ENCODE measurements at places on chromosomes 6 and 20.

- no peak for DNase-seq
Observed at GRCh38 chr20:32542259-32542615, 42.9 kb downstream of the NOL4L start.

DNA sequence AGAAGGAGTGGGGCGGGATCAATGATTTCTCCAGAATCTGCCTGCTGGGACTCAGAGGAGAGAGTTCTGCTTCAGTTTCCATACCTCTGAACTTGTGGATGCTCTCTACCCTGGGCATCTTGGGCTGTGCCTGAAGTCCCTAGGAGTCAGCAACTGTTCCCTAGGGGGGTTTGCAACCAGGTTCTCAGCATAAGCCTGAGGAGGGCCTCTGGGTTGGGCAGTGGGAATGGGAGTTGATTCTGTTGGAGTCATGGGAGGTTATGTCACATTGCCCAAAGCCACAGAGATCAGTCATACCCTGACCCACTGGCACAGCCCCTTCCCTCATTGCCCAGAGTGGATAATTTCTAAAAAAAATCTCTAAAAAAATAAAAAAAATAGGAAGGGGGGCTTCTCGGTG lies 47.4 kb downstream of the MOCS1 start:
- no peak for DNase-seq

DNA sequence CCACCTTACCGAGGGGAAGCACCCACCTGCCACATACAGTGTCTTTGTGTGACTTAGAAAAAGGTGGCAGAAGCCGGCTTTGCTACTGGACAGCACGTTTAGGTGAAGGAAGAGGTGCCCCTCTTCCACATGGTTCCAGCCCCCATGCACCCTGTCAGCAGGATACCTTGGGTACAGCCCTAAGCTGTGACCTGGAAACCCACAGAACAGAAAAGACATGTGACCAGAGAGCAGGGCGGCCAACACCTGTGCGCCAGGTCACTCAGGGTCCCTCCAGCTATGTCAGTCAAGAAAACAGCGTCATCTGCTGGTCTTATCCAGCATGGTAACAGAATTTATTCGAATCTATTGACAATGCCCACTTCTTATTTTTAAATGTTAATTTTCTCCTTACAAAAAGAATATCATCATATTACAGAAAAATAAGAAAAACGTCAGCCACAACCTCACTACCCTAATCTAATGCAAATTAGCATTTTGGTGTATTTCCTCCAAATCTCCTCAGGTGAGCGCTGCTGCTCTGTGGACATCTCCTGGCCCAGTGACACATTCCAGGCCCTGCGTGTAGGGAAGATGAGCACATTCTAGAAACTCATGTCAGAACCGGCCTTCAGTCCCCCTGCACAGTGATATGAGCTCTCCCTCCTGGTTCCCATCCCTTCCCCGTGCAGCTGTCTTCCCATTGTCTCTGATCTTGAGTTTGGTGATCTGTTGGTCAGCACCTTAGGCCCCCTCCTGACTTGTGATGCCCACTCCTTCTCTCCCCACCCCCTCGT lies 37.2 kb downstream of the GTF2H5 start:
- no peak for DNase-seq

DNA sequence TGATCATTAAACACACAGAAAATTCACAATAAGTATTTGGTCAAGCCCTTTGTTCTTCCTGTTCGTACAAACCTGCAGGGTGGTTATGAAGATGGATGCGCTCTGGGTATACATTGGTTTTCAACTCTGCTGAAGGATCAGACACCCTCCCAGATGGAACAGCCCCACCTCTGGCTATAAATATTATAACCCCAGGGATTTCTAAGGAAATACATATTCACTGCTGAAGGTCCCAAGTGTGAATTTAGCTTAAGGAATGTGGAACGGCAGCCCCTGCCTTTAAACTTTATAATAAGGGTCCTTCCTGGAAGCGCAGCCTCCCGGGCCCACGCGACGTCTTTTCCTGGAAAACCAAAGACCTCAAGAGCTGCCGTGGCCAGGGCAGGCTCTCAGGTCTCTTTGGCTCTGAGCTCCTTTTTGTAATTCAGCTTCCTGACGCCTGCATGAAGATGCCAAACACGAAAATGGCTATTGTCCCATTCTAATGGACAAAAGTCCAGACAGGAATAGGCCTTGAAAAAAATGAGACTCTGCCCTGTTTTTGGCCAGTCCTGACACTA lies 172.4 kb upstream of the SSTR4 start:
- DNase-seq: peak; percentile 42

DNA sequence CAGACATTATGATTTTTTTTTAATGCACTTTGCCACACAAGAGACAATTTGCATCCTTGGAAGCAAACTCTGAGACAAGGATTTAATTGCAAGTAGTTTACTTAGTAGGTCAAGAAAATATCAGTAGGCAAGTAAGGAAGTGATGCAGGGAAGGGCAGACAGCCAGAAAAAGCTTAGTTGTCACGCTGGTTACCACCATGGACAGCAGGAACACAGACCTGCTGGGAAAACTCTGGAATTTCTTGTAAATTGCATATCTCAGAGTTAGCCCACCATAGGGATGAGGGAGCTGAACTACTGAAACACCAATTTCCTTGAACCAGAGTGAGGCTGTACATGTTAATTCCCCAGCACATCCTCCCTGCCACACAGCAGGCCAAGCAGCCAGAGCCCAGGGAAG lies 92.7 kb downstream of the L3MBTL3 start:
- DNase-seq: no peak

DNA sequence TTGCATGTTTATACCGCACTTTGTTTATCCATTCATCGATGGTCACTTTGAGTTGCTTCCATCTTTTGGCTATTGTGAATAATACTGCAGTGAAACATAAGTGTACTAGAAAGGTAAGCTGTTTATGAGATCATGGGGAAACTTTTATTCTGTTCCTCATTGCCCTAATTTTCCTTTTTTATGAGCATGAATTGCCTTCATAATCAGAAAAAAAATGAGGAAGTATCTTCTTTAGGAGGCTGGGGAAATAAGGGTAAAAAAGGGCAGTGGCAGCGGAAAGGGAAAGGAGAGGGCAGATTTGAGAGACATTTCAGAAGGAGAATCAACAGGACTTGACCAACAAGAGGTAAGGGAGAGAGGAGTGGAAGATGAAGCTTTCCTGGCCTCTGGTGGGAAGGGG lies 14.3 kb upstream of the SERINC3 start:
- DNase-seq: no peak

DNA sequence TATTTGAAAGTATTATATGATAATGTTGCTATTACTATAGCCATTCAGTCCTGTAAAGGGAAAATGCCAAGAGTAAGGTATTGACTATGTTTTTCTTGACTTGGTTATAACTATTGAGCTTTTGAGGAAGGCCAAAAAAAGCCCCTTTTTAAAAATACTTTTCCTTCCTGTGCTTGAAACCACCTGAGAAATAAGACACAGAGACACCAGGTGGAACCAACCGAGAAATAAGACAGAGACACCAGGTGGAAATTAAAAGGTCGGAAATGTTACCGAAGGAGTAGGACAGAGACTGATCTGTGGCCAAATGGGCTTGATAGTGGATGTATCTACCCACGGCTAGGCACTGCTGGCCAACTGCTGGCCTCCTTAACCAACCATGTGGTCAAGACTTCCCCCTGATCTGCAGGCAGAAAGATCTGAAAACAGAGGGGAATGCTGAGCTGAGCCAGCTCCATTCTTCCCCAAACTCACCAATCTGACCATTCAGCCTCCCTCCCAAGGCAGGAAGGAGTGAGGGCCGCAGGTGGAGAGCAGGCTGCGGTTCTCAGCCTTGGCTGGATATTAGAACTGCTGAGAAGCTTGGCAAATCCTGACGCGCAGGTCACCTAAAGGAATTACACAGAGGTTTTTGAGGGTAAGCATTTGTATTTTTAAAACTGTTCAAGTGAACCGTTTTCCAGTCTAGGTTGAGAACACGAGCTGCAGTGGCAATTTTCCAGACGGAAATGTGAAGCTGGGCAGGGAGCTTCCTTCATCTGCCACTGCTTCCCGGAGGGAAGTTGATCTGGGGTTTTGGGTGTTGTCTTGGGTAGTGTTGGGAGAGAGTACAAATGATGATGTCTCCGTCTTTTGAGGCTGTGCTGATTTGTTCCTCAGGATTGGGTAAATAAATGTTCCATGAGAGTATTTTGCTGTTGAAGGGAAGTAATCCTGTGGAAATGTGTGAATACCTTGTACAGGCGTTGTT lies 121.7 kb upstream of the EXOC2 start:
- DNase-seq: no peak

DNA sequence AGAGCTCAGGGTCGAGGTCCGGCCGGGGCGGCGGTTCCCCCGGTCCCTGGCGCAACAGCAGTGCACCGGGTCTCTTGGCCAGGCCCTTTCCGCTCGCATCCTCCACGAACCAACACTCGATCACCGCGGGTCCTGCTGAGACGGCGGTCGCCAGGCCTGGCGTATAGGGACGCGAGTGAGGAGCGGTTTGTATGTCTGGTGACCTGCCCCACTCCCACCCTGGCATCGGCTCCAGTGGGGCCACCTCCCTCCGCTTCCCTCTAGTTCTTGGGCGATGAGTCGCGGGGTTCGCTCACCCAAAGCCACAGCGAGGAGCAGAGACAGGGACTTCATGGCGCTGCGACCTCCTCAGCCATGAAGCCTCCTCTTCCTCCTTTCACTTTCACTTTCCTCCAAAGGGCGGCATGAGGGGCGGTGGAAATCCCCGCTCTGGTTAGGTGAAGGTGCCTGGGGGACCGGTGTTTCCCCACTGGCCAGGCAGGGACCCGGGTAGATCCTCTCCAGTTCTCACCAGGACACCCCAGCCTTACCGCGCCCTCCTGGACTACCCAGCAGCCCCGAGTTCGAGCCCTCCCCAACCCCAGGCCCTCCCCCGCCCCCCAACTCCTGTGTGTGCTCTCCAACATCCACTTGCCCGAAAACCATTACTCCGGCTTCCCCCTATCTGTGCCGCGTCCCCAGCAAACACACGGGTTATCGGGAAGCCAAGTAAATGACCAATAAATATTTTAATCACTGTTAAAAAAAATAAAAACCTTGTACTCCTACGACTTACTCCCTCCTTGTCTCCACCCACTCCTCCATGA lies at the start of gene TAPBP:
TSS of gene TAPBP (minus strand) at position 370 of the 806 bp plus-strand sequence. CDS start at position 333, 37 bp downstream.
- DNase-seq: peak; percentile 55

DNA sequence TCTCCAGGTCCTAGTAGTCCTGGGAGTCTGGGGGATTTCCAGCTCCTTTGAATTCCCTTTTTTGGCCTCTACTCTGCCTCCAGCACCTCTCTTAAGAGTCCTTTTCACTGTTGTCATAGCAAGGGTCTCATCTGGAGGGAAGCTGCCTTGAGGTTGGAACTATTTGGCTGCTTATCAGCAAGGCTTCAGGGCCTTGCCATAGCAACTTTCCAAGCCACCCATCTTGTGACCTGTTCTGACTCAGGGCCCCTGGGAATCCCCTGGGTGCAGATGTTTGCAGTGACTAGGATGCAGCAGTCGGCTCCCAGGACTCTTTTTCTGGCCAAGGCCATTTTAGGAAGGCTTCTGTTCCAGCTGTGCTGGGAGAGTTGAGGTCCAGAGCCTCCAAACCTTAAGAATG lies 12.4 kb downstream of the PKIG start:
- peak; percentile 48 for DNase-seq
